ENCODE measurements at places on chromosomes 6 and 20.
A peak's percentile ranks its signal among the peaks of the same experiment; 100 is the strongest.

- no peak for DNase-seq
Observed at GRCh38 chr6:158039571-158040050, 57.9 kb downstream of the SYNJ2 start.

- DNase-seq, result peak; percentile 15
Observed at GRCh38 chr6:6686748-6687601, 98.5 kb downstream of the LY86 start.

DNA sequence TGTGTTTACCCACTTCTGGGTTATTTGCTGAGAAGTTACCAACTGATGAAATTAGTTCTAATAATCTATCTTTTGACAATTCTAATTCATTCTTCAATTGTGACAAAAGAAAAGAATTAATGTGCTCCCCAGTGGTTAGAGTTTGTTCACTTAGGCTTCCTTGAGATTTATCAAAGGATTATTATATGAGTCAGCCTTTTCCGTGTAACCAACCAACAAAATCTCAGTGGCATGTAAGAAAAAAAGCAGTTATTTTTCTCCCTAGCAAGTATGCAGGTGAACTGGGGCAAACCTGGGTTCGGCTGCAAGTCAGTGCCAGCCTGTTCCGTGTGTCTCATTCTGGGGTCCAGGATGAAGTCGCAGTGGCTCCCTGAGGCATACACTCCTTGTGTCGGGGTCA, 28.8 kb upstream of the HIVEP1 start:
- DNase-seq, result no peak

GRCh38 chr6:113414511-113414910, 442.6 kb upstream of the MARCKS start:
- DNase-seq, result no peak

DNA sequence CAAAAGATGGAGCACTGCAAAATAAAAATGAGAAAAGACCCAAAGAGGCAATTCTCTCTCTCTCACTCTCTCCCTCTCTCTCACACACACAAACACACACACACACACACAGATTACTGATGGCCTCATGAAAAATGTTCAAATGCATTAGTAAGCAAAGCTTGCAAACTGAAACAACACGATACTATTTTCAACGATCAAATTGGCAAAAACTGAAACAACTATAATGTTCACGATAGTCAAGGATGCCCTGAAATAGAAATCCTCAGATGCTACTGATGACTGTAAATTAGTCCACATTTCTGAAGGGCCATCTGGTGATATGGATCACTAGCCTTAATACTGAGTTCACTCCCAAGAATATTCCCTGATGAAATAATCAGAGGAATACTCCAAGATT, 100.8 kb downstream of the TRERF1 start:
- no peak for DNase-seq
